Mesenchymal stem cell (in vitro differentiated cells and primary cell): ENCODE measurements at places on chromosomes 6 and 20.
A peak's percentile ranks its signal among the peaks of the same experiment; 100 is the strongest.

GRCh38 chr6:86943819-86944407, 6.6 kb downstream of the HTR1E start:
- peaks cover 3% of the 10 kb centered on the region for H3K27me3 ChIP-seq
- no peak overlapping the region for H3K4me3 ChIP-seq
- no peaks in the 10 kb centered on the region for H3K36me3 ChIP-seq
- DNase-seq: no peak
- no peak overlapping the region for H3K27ac ChIP-seq

DNA sequence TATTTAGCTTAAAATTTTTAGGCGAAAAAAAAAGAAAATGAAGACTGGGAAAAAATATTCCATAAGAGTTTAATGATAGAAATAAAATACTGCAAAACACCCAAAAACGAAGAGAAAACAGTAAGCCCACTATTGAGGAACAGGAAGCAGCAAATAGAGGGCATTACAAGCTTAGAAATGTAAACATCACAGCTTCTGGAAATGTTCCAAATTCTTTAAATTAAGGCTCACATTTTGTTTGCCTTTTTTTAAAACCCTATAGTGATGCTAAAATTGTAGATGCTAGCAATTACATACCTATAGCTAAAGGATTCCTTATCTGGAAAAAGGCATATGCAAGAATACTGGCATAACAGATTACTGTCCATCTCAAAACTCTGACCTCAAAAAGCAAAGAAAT, 248.6 kb downstream of the KHDRBS2 start:
- no peak overlapping the region for H3K27ac ChIP-seq
- H3K36me3 ChIP-seq: no peaks in the 10 kb centered on the region
- no peak for DNase-seq
- no peaks in the 10 kb centered on the region for H3K4me1 ChIP-seq
- H3K27me3 ChIP-seq: no peaks in the 10 kb centered on the region

- no peak overlapping the region for H3K4me3 ChIP-seq
- no peaks in the 10 kb centered on the region for H3K4me1 ChIP-seq
- no peaks in the 10 kb centered on the region for H3K27me3 ChIP-seq
- H3K36me3 ChIP-seq: no peaks in the 10 kb centered on the region
- DNase-seq: peak; percentile 18
Measured at GRCh38 chr6:70080443-70081070, 214.2 kb downstream of the COL19A1 start.

- H3K27me3 ChIP-seq: no peaks in the 10 kb centered on the region
- peak overlapping the region; percentile 30 for H3K4me3 ChIP-seq
- peak overlapping the region; percentile 62 for H3K27ac ChIP-seq
- no peak for DNase-seq
- H3K4me1 ChIP-seq: peaks cover 23% of the 10 kb centered on the region
- no peaks in the 10 kb centered on the region for H3K36me3 ChIP-seq
Measured at GRCh38 chr20:23142162-23143050, 56.3 kb upstream of the CD93 start.
